ENCODE measurements at places on chromosomes 11 and 22. TPM values are rescaled to one million over a fixed set of nuclear protein-coding genes. Genes with fewer than 3 reads are reported as not detected.

DNA sequence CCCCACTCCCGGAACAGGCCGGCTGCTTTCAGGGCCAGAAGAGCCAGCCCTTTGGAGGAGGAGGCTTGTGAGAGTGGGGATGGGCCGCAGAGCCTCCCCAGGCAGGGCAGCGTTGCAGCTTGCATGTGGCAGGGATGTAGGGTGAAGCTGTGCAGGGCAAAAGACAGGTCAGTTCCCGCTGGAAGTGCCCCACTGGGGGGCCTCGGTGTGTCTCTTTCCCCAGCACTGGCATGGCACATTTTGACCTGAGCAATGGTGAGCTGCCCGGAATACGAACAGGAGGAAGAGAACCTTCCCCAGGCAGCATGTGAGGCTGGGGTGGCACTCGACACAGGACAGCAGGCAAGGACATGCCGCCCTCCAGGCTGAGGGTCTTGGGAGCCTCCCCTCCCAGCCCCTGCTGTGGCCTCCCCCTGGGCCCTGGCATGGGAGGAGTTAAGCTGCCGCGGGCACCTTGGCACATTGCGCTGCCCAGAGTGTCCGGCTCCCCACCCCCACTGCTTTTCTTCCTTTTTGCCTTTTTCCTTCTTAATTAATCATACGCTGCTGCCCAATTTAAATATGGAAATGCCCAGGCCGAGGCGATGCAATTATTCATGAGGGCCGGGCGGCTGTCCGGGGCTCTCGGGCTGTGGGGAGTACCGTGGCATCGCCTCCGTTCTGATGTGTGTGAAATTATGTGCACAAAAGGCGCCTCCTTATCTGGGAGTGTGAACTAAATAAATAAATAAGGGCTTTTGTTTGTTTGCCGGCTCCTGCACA lies 76.0 kb upstream of the WNT7B start:
- peak overlapping the region; percentile 77 for H3K4me3 ChIP-seq
- H3K27ac ChIP-seq: peak overlapping the region; percentile 99
- H3K36me3 ChIP-seq: no peaks in the 10 kb centered on the region
- H3K4me1 ChIP-seq: peaks cover 52% of the 10 kb centered on the region

DNA sequence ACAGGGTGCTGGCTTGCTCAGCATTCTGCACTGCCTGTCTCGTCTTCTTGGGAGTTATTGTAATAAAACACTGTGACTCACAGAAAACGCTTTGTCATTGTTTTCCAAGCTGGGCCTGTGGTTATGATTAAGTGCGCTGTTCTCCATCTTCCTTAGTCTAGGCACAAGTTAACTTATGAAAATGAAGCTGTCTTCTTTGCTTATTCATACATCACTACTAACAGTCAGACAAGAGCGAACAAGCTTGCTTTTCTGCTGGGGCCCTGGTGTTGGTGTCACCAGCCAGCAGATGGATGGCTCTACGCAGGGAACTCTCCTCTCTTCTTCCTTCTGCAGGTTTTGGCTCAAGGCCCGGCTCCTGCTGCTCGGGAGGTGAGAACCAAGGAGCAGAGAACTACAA lies 380.1 kb upstream of the SYN3 start:
- no peaks in the 10 kb centered on the region for H3K36me3 ChIP-seq
- H3K4me3 ChIP-seq: no peak overlapping the region
- peak overlapping the region; percentile 54 for H3K27ac ChIP-seq
- H3K4me1 ChIP-seq: peaks cover 6% of the 10 kb centered on the region

GRCh38 chr11:133997554-133997953 lies 40.8 kb upstream of the IGSF9B start:
- no peak for DNase-seq
- no peaks in the 10 kb centered on the region for H3K27me3 ChIP-seq
- no peaks in the 10 kb centered on the region for H3K36me3 ChIP-seq
- no peak overlapping the region for H3K4me3 ChIP-seq
- no peaks in the 10 kb centered on the region for H3K4me1 ChIP-seq
- H3K27ac ChIP-seq: no peak overlapping the region

- no peak overlapping the region for H3K4me3 ChIP-seq
- H3K27ac ChIP-seq: no peak overlapping the region
- H3K36me3 ChIP-seq: no peaks in the 10 kb centered on the region
- H3K27me3 ChIP-seq: peaks cover 7% of the 10 kb centered on the region
Observed at GRCh38 chr11:117807482-117808327, 10.7 kb upstream of the DSCAML1 start.

DNA sequence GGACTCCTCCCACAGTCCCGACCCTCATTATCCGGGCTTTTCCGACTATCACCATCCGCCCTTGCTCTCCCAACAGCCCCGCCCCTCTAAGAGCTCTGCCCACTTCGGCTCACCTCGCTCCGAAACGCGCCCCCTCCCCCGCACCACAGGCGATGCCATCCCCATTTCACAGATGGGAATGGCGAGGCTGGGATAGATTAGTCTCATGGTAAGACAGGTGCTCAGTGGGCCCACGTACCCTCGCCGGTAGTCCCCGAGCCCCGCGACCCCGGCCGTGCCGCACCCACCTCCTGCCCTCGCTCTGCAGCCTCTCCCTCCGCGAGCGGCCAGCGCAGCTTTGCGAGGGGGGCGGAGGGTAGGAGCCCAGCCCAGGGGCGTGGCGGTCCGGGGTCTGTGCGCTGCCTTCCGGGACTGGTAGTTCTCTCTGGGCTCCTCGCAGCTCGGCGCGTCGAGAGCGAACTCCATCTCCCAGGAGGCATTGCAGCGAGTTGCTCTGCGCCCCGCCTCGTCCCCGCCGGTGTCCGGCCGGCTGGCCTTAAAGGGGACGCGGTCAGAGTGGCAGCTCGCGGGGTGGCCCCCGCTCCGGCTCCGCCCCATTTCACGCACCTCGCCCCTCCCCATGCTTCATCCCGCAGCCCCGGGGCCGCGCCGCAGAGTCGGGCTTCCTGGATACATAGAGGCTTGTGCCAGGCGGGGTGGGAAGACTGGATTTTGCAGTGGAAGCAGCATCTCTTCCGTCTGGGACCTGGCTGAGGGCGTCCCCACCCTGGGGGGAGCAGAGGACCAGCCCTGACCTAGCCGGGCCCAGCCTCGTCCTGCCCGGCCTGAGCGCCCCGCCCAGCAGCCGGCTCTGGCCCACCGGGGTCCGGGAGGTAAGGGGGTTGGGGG lies at the start of the genes KCTD21 and USP35:
KCTD21 (minus strand) TSS at position 341 of the 888 bp plus-strand sequence. CDS start 14,072 bp downstream, outside the sequence.
USP35 (plus strand) TSS at position 634 of the 888 bp plus-strand sequence. CDS start 7,327 bp downstream, outside the sequence.
- H3K36me3 ChIP-seq: no peaks in the 10 kb centered on the region
- H3K27me3 ChIP-seq: no peaks in the 10 kb centered on the region
- peak; percentile 99 for DNase-seq
- peak within 1 kb of the TSS; percentile 95 for H3K27ac ChIP-seq
- peak within 1 kb of the TSS; percentile 93 for H3K4me3 ChIP-seq

DNA sequence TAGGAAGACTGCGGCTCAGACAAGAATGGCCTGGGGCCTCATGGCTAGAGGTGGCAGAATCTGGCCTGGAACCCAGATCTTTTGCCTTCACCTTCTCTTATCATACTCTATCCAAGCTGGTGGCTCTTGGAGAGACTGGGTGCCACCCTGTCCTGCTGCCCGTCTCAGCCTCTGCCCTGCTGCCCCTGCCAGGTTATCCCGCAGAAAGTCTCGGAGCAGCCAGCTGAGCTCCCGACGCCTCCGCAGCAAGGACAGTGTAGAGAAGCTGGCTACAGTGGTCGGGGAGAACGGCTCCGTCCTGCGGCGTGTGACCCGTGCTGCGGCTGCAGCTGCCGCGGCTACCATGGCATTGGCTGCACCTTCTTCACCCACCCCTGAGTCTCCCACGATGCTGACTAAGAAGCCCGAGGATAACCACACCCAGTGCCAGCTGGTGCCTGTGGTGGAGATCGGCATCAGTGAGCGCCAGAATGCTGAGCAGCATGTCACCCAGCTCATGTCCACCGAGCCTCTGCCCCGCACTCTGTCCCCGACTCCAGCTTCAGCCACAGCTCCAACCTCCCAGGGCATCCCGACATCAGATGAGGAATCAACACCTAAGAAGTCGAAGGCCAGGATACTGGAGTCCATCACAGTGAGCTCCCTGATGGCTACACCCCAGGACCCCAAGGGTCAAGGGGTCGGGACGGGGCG lies 5.9 kb downstream of the INCENP start:
- H3K27ac ChIP-seq: no peak overlapping the region
- DNase-seq: no peak

DNA sequence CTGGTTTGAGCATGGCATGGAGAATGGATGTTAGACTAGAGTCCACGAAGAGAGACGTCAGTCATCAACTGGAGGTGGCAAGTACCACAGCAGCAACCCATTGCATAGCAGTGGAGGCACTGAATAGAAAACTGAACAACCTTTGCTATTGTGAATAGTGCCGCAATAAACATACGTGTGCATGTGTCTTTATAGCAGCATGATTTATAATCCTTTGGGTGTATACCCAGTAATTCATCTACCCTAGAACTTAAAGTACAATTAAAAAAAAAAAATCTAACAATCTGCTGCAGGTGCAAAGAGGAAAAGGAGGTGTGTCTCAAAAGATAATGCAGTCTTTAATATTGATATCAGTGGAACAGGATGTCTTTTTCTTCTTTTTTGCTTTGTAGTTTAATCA lies 443.4 kb upstream of the ISX start:
- no peaks in the 10 kb centered on the region for H3K4me1 ChIP-seq
- no peak overlapping the region for H3K27ac ChIP-seq
- no peak for DNase-seq
- no peaks in the 10 kb centered on the region for H3K36me3 ChIP-seq
- no peaks in the 10 kb centered on the region for H3K27me3 ChIP-seq

DNA sequence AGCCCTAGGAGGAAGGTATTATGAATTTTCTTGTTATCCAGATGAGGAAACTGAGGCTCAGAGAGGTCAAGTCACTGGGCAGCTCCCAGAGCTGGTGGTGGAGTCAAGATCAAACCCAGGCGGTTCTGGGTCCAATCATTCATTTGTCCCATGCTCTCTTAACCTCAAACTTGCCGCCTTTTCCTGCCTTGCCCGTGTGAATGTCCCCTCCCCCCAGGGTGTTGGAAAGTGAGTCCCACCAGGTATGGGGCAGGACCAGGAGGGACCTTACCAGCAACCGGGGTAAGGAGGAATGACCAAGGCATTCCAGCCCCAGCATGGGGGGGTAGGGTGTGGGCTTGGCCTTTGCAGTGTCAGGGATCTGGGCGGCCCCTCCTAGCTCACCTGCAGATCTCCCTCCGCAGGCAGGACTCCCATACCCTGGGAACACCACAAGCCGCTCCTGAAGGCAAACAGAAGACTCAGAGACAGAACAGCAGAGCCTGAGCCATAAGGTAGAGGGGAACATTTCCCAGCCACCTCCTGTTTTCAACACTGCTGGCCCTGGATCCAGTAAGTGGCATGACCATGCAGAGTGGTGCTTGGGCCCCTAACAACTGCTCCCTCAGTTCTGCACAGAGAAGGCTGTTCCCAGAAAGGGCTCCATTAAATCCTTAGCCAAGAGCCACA lies 41.2 kb upstream of the SYT7 start:
- no peak for DNase-seq
- H3K4me1 ChIP-seq: peaks cover 11% of the 10 kb centered on the region
- no peak overlapping the region for H3K27ac ChIP-seq
- H3K36me3 ChIP-seq: no peaks in the 10 kb centered on the region
- no peaks in the 10 kb centered on the region for H3K27me3 ChIP-seq
- no peak overlapping the region for H3K4me3 ChIP-seq

DNA sequence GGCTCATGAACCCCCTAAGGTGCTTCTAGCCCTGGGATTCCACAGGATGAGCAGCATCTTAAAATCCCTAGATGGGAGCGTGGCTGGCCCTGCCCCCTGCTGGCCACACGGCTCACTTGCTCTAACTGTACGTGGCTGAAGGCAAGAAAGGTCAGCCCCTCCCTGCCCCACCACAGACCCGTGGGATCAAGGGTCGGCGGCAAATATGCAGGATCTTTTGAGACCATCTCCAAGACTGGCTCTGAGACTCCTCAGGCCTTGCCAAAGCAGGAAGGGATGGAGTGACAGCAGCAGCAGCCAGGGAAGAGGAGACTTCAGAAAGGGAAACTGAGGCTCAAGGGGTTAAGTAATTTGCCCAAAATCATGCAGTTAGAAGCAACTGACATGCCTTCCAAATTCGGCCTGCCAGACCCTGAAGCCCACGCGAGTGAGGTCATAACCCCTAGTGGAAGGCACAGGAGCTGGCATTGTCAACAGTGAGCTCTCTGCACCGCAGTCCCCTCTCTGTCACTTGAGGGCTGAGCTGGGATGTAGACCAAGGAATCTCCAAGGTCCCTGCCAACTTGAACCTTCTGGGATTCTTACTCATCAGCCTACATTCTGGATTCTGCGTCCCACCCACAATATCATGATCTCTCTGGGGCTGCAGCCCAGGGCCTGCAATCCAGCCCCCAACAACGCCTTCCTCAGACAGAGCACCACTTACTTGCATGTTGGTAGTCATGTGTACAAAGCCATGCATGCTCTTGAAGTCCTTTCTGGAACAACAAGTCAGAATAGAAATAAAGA lies 31.4 kb downstream of the CREB3L1 start:
- peaks cover 44% of the 10 kb centered on the region for H3K36me3 ChIP-seq
- peaks cover 20% of the 10 kb centered on the region for H3K4me1 ChIP-seq
- peak; percentile 79 for DNase-seq
- H3K27me3 ChIP-seq: no peaks in the 10 kb centered on the region

- peak; percentile 10 for DNase-seq
- no peak overlapping the region for H3K27ac ChIP-seq
- H3K36me3 ChIP-seq: no peaks in the 10 kb centered on the region
Observed at GRCh38 chr11:30788849-30789248, 202.7 kb upstream of the MPPED2 start.

SPDYC gene
- total RNA-seq: not detected

CHRM1 gene
- total RNA-seq: not detected

PKP3 gene
- 4.9 TPM for total RNA-seq

DGCR6 gene
- 0.86 TPM for total RNA-seq

OR5AP2 gene
- not detected for total RNA-seq

FXYD6 gene
- not detected for total RNA-seq

NOX4 gene
- 0.54 TPM for total RNA-seq

OR10A2 gene
- not detected for total RNA-seq
